ENCODE measurements at places on chromosomes 3 and 15. TPM values are rescaled to one million over a fixed set of nuclear protein-coding genes. Genes with fewer than 3 reads are reported as not detected.

DNA sequence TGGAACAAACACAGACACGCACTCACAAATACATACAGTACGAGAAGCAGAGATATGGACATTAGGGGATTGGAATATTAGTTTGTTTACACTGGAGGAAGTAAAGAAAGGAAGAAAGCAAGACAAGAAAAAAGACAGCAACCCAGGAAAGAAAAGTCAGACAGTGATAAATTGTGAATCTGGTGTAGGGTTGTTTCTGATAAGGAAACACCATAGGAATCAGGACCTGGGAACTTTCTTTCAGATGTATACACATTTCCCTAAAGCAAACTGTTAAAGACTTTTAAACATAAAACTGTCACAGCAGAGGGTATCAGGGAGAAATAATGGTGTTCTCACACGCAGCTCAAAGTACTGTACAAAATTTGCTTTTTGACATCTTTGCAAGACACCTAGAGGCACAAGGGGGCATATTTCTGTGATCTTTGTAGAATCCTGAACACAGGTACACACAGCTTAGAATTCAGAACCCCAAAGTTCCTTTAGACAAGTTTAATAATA, 153.7 kb downstream of the TUSC7 start:
- H3K27me3 ChIP-seq: no peaks in the 10 kb centered on the region
- no peak overlapping the region for H3K27ac ChIP-seq
- no peaks in the 10 kb centered on the region for H3K4me1 ChIP-seq
- no peaks in the 10 kb centered on the region for H3K36me3 ChIP-seq

- no peak overlapping the region for H3K27ac ChIP-seq
- no peaks in the 10 kb centered on the region for H3K27me3 ChIP-seq
Measured at GRCh38 chr15:47383801-47384200, 333.5 kb upstream of the SEMA6D start.

GRCh38 chr3:64151342-64151871, 73.9 kb downstream of the PRICKLE2 start:
- no peaks in the 10 kb centered on the region for H3K27me3 ChIP-seq
- no peak overlapping the region for H3K4me3 ChIP-seq
- H3K27ac ChIP-seq: peak overlapping the region; percentile 80
- DNase-seq: no peak
- peaks cover 11% of the 10 kb centered on the region for H3K4me1 ChIP-seq

- H3K27me3 ChIP-seq: no peaks in the 10 kb centered on the region
- H3K27ac ChIP-seq: no peak overlapping the region
- no peak for DNase-seq
- H3K4me1 ChIP-seq: peaks cover 55% of the 10 kb centered on the region
- H3K4me3 ChIP-seq: no peak overlapping the region
- H3K36me3 ChIP-seq: peaks cover 32% of the 10 kb centered on the region
Measured at GRCh38 chr3:16369885-16370284, 104.9 kb downstream of the OXNAD1 start.

Gene PRTG
- total RNA-seq: 8.6 TPM

- no peaks in the 10 kb centered on the region for H3K27me3 ChIP-seq
- H3K27ac ChIP-seq: no peak overlapping the region
- no peaks in the 10 kb centered on the region for H3K36me3 ChIP-seq
- no peak for DNase-seq
Measured at GRCh38 chr15:57048930-57049549, 130.6 kb downstream of the TCF12 start.

DNA sequence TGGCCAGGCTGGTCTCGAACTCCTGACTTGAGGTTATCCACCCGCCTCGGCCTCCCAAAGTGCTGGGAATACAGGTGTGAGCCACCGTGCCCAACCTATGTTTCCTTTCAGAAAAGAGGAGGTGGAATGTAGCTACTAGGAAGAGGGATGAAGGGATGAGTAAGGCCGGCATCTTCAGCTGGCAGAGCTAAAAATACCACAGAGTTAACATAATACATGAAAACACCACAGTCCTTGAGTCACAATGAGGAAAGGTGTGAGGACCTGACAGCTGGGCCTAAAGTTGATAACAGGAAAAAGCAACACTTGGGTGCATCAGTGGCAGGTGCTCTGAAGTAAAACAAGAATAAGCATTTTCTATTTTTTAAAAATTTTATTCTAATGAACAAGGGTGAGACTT, 392.2 kb downstream of the DIPK2A start:
- no peak overlapping the region for H3K27ac ChIP-seq
- H3K4me1 ChIP-seq: no peaks in the 10 kb centered on the region
- H3K36me3 ChIP-seq: no peaks in the 10 kb centered on the region
- DNase-seq: no peak

Gene SNTN
- total RNA-seq: not detected

DNA sequence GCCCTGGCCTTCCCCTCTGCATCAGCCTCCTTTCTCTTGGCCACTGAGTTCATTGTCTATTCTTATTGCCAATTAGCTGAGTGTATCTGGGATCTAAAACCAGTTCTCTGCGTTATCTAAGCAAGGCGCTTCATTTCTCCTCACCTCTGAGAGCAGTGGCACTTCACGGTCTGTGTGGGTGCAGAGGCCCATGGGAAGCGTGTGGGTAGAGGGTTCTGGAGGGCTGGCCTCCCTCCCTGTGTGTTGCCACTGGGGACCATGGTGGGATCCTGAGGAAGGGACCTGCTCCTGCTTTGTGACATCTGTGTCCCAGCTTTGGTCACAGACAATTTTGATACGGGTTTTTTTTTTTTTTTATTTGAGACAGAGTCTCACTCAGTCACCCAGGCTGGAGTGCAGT, 32.7 kb downstream of the EDEM1 start:
- H3K27ac ChIP-seq: no peak overlapping the region
- H3K27me3 ChIP-seq: no peaks in the 10 kb centered on the region
- peaks cover 8% of the 10 kb centered on the region for H3K4me1 ChIP-seq
- H3K36me3 ChIP-seq: peaks cover 43% of the 10 kb centered on the region
- no peak for DNase-seq

DNA sequence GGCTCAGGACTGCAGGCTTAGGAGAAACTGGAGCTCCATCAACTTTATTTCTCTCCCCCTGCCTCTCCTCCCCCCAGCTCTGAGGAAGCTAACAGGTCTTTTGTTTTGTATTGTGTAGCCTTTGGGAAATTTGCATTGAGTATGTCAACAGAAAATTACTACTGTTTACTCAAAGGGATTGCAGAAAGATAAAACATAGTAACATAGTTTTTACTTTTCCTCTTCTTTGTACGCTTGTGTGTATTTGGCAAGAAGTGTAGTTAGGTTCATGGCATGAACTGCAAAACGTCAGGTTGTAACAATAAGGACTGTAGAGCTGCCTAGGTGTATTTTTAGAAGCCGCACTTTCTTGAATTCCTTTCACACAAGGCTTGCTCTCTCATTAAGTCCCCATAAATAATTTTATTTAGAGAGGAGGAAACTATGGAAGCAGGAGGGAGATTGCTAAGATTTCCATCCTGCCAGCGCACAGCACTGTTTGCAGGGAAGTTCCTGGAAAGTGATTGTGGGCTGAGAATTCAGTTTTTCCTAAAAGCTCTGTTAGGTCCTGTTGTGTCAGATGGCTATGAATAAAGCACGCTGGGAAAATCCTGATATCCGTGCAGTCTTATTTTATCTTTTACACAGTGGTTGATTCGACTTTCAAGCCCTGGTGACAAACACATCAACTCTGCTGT, 21.1 kb upstream of the SATB1 start:
- no peak overlapping the region for H3K27ac ChIP-seq
- H3K36me3 ChIP-seq: no peaks in the 10 kb centered on the region
- peaks cover 34% of the 10 kb centered on the region for H3K27me3 ChIP-seq

Gene FRMD5
- total RNA-seq: 1.2 TPM

- H3K36me3 ChIP-seq: no peaks in the 10 kb centered on the region
- peaks cover 15% of the 10 kb centered on the region for H3K4me1 ChIP-seq
- DNase-seq: no peak
- no peaks in the 10 kb centered on the region for H3K27me3 ChIP-seq
- H3K4me3 ChIP-seq: peak overlapping the region; percentile 76
- H3K27ac ChIP-seq: peak overlapping the region; percentile 73
Measured at GRCh38 chr3:4494895-4495264, 1.7 kb downstream of the ITPR1 start.

Gene NOX5
- total RNA-seq: 0.14 TPM

Gene RBM15B
- total RNA-seq: 26.4 TPM

- H3K27me3 ChIP-seq: no peaks in the 10 kb centered on the region
- H3K36me3 ChIP-seq: no peaks in the 10 kb centered on the region
- no peak overlapping the region for H3K27ac ChIP-seq
- no peak overlapping the region for H3K4me3 ChIP-seq
- no peaks in the 10 kb centered on the region for H3K4me1 ChIP-seq
Measured at GRCh38 chr15:69443032-69443611, 9.5 kb upstream of the RPLP1 start.

- no peak overlapping the region for H3K27ac ChIP-seq
- no peaks in the 10 kb centered on the region for H3K27me3 ChIP-seq
Measured at GRCh38 chr15:80679804-80680175, 15.3 kb upstream of the ABHD17C start.

Gene INKA1
- 6.6 TPM for total RNA-seq

Gene CCR2
- 17.8 TPM for total RNA-seq

DNA sequence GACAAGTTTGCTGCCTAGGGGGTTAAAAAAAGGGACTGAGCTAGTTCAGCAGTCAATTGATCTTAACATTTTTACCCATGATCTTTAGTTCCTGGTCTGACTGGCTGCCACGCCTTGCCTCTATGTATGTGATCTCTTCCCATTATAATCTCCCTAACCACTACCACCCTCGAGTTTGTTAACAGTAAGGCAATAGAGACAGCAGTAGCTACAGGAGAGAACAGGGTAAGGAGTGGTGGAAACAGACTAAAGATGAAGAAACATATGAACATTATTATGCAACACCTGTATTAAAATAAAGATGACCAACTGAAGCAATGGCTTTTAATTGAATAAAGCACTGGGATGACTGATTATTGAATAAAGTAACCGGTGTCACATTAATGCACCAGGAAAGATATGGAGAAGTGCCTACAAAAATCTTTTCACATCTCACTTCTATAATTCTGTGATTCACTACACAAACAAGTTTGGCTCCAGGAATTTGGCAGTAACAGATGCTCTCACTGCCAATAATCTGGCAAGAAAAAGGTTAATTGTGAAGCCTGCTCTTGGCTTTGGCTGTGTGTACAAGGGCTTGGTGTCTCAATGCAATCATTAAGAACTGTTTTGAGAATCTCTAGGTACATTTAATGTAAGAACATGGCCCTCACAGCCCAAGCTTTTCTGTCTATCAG, 95.7 kb downstream of the HHLA2 start:
- H3K27ac ChIP-seq: no peak overlapping the region
- no peaks in the 10 kb centered on the region for H3K36me3 ChIP-seq
- no peaks in the 10 kb centered on the region for H3K27me3 ChIP-seq
- H3K4me1 ChIP-seq: no peaks in the 10 kb centered on the region
- DNase-seq: no peak

Gene CSTA
- 22.3 TPM for total RNA-seq

Measured in upper lobe of right lung (tissue), 1 donor.